Activated CD4-positive, alpha-beta T cell treated with anti-CD3 and anti-CD28 coated beads for 1 hour (primary cell): ENCODE measurements at places on chromosomes 12 and 14.

DNA sequence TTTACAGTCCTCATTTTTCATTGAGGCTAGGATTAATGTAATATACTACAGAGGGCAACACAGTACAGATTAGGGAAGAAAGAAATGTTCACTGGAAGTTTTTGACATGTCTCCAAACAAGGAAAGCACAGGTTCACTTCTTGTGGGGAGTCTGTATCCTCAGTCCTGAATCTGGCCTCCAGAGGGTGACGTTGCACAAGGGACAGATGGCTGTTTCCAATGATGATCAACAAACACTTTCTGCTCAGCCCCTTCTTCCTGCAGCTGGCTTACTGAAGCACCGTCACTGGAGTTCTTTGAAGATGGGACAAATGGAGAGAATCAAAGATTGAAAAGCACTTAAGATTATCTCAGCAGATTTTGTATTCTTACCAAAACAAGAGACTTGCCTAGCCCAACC lies 123.3 kb upstream of the OR4E1 start:
- DNase-seq, result no peak

GRCh38 chr12:57461276-57461916 lies 1.8 kb downstream of the GLI1 start:
- no peak for DNase-seq

DNA sequence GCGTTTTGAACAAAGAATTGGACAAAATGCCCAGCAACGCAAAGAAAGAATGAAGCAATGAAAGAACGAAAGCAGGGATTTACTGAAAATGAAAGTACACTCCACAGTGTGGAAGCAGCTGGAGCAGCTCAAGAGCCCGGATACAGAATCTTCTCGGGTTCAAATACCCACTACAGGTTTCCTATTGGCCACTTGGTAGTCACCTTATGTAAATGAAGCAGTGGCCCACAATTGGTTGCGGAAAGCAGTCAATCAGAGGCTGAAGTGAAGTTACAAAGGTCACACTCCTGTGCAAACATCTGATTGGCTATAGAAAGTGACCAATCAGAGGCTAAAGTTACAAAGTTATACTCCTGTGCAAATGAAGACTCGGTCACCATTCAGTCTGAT lies 15.0 kb upstream of the PPP1R13B start:
- DNase-seq, result no peak

GRCh38 chr12:108302016-108302402 lies 37.1 kb downstream of the CMKLR1 start:
- DNase-seq, result no peak

- no peak for DNase-seq
Observed at GRCh38 chr12:67035121-67035520, 234.0 kb upstream of the CAND1 start.

DNA sequence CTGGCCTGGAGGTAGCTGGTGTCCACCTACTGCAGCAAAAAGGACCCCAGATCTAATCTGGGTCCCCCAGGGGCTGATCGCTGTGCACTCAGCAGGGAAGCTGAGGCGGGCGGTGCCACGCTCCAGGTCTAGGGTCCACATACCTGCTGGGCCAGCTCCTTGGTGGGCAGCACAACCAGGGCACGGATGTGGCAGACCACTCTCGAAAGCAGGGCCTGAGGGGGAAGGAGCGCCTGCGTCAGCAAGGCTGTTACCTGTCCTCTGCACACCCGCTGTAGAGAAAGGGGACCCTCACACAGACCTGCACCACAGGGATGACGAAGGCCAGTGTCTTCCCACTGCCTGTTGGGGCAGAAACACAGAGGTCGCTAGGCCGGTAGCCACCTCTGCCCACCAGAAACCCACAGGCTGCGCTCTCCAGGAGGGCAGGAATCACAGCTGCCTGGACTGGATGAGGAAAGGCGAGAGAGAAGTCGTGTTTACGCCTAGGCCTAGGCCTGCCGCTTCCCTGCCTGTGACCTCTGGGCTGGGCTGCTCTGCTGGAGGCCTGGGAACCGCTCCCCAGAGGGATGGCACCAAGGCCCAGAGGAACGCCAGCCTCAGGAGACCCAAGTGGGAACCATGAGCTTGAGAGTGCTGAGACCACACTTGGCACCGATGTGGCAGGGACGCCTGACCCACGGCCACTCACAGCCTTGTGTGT lies 2.0 kb downstream of the DDX51 start:
- no peak for DNase-seq

DNA sequence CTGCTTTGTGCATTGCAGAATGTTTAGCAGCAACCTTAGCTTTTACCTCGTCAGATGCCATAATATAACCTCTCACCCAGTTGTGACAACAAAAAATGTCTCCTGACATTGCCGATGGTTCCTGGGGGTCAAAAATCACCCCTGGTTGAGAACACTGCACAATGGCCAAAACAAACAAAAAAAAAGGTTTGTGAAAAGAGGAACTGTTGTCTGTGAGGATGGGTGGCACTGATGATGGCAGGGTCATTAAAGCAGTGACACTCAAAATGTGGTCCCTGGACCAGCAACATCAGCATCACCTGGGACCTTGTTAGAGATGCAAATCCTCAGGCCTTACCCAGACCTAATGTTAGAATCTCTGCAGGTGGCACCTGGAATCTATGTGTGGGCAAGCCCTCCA lies 36.4 kb upstream of the METAP2 start:
- DNase-seq, result no peak

DNA sequence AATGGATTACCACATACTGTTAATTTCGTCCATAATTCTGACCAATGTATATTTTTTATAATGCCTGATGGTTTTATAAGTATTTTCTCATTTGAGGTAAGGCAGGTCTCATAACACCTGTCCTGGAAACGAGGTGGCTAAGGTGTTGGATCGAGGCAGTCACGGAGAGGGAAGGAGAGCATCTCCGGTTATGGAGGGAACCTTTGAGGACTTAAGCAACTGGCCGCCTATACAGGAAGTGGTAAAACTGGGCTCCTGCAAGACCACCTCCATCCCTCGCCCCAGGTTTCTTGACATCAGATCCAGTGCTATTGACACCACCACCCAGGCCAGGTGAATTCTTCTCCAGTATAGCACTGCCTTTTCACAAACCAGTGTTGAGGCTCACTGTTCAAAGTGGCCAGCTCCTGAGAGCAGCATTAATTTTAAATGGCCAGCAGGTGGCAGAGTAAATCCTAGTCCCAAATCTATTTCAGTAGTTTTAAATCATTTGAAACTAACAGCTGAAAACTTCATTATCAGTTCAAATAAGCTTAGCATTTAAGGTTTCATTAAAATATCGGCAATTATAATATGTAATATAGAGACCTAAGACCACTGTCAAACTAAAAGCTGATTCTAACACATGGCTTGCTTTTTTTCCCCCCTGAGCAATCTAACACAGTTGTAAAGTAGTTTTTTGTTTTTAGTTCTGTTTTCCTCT lies 100.8 kb downstream of the PPM1A start:
- no peak for DNase-seq

GRCh38 chr12:130876297-130876696 lies 4.4 kb downstream of the RAN start:
- DNase-seq, result no peak

DNA sequence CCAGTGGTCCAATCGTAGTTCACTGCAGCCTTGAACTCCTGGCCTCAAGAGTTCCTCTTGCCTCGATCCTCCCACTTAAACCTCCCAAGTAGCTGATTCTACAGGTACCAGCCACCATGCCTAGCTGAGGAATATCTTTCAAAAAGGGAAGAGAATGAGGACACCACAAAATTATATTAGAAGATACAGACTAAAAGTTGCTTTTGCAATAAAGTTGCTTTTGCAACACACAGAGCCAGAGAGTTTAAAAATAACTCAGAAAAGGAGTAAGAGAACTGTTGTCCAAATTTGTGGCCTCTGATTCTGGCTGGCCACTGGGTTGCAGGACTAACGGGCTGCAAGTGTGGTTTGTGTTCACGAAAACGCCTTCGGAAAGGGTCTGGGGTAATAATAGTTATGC lies 19.8 kb downstream of the TMEM253 start:
- no peak for DNase-seq

GRCh38 chr12:122327494-122328385 lies 61.4 kb upstream of the VPS33A start:
- no peak for DNase-seq

GRCh38 chr12:113744802-113745395 lies 221.2 kb downstream of the RBM19 start:
- DNase-seq, result no peak

GRCh38 chr12:74552201-74552600 lies 14.6 kb downstream of the ATXN7L3B start:
- no peak for DNase-seq

- no peak for DNase-seq
Observed at GRCh38 chr14:77822307-77822706, 22.4 kb downstream of the ADCK1 start.

GRCh38 chr14:83548061-83548839 lies 1981.7 kb upstream of the FLRT2 start:
- DNase-seq, result no peak

- no peak for DNase-seq
Observed at GRCh38 chr14:95649230-95649629, 37.0 kb upstream of the TCL1B start.

DNA sequence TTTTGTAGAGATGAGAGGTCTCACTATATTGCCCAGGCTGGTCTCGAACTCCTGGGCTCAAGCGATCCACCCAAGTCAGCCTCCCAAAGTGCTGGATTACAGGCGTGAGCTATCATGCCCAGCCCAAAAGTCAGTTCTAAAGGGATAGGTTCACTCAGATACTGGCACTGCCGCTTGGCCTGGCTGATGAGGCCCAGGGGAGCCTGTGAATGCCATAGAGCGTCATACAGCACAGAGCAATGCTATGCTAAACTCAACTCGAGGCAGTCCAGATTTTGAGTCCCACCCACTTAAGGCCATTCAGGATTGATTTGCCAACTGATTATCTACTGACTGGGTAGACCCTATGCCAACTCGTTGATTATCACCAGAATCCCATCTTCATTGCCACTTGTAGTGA lies 179.4 kb downstream of the ESR2 start:
- DNase-seq, result no peak

DNA sequence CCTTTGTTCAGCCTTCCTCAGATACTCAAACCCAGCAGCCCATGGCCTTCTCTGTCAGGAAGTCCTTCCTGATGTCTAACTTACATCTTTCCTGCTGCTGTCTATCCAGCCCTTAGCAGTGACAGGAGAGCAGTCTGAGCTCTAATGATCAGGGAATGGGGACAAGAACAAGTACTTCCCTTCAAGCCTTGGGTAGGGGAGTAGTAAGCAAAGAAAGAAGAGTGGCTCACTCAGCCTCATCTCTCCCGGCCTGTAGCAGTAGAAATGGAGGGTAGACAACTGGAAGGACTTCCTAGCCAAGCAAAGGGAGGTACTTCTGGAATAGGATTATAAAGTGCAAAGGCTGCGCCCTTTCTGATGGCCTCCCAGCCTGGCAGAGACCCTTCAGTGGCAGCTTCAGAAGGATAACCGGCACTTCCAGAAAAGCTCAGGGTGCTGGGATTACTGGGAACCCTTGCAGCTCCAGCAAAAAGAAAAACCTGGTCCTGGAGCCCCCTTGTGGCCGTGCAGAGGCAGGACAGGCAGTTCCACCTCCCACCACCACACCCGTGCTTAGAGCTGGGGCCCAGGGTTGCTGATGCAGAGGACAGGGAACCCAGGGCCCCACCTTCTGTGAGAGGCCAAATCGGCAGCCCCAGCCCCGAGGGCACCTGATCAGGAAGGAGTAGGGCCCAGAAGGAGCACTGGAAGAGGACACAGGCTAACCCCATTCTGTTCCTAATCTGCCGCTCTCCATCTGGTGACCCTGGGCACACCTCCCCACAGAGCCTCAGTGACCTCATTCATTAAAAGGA lies 12.4 kb upstream of the SMUG1 start:
- DNase-seq, result peak; percentile 50

DNA sequence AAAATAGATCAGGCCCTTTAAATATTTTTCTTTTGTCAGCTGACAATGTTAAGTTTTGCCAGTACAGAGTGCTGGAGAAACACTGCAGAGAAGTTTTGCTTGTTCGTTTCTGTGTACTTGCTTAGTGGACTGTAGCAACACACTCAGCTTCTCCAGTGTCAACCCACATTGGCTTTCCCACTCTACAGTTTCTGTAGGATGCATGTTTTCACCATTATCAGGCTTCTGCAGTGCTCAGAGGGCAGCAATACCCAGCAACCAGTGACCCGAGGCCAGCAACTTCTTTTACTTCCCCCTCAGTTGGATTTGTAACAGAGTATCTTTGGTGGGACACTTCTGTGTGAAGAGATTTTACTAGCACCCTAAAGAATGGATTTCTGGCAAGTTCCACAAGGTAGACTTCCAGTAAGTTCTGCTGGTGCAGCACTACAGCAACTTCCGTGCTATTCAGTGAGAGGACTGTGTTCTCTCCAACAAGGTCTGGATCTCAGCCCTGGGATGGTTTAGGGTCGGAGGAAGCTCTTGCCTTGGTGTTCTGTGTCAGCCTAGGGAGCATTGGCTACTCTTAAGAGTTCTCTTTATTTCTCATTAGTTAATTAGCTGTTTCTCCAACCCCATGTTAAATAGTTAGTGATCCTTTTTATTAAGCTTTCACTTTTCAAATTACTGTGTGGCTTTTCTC lies 70.4 kb downstream of the FUT8 start:
- no peak for DNase-seq

- DNase-seq, result no peak
Observed at GRCh38 chr14:39318574-39318973, 84.9 kb downstream of the MIA2 start.

- no peak for DNase-seq
Observed at GRCh38 chr12:24845615-24846014, 103.3 kb downstream of the BCAT1 start.

DNA sequence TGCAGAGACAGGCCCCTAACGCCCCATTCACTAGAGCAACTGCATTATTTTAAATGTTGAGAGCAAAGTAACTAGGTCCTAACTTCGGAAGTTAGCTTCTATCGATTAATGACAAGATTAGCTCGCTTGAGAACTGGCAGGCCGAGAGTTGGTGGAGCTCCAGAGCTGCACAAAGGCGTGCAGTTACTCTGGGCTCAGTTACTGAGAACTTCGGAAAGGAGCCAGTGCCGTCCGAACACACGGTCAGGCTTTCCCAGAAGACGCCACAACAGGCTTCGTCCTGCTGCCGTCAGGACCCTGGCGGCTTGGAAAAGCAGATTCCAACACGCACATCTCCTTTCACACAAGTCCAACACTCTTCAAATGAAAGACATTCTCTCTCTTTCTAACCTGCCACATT lies 45.4 kb upstream of the TESC start:
- no peak for DNase-seq

- no peak for DNase-seq
Observed at GRCh38 chr14:89641495-89642175, 224.6 kb upstream of the FOXN3 start.

DNA sequence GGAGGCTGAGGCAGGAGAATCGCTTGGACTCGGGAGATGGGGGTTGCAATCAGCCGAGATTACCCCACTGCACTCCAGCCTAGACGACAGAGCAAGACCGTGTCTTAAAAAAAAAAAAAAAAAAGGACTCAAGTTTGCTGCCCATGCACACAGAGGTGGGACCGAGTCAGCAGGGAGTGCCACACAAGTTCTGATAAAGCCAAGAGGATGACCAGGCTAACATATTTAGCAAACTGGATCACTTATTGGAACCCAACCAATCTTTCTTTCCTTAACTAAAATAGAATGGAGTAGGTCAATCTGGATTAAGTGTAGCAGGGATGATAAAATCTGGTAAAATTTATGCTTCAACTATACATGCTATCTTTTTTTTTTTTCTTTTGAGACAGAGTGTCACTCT lies 190.4 kb upstream of the FOXN3 start:
- DNase-seq, result no peak
